ENCODE measurements at places on chromosomes 16 and 17.

DNA sequence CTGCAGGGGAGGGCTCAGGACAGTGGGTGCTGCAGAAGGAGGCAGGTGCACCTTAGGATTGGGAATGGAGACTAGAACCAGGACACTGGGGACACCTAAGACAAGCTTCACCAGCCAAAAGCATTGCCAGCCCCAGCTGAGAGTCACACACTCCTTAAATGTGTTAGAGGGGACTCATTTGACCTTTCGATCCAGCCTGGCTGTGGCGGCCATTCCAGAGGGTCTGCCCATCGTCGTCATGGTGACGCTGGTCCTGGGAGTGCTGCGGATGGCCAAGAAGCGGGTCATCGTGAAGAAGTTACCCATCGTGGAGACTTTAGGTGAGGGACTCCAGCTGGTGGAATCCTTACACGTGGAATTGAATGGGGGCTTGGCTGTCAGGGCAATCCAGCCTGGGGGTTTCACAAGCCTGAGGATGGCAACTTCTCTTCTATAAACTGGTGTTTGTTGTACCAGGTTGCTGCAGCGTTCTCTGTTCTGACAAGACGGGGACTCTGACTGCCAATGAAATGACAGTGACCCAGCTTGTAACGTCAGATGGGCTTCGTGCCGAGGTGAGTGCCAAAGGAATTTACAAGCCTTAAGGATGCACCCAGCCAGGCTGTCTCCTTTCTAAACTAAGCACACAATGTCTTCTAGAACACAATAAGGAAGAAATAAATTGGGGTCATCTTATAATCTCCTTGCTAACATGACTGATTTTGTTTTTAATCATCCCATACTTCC, 65.3 kb downstream of the MEAK7 start:
- no peak for DNase-seq

DNA sequence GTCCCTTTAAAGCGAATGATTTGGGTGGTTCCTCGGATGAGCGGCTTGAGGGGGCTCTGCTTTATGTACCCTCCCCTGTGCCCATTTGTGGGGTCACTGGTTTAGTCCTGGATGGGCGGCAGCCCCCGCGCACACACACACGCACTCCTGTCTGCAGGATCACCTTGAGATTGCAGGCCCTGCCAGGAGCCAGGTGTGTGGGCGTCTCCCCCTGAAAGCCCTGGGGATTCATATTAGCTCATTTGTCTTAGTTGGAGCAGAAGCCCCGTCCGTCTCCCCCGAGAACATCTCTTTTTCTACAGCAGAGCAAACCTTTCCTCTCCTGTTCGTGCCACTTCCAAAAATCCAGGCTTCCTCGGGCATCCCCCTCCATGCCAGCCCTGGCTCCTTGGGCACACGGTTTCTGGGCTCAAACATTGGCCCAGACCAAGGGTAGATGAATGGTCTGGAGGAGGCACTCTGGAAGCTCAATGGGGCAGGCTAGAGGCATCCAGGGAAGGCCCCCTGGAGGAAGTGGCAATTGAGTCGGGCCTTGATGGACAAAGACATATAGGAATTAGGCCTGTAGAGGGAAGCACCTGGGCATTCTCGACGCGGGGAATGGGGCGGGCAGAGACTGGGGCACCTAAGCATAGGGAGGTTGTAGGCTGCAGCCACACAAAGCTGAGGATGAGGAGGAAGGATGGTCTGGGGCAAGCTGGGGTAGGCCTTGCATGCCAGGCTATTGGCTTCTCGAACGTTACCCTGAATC, 218.5 kb upstream of the GSE1 start:
- DNase-seq: no peak

DNA sequence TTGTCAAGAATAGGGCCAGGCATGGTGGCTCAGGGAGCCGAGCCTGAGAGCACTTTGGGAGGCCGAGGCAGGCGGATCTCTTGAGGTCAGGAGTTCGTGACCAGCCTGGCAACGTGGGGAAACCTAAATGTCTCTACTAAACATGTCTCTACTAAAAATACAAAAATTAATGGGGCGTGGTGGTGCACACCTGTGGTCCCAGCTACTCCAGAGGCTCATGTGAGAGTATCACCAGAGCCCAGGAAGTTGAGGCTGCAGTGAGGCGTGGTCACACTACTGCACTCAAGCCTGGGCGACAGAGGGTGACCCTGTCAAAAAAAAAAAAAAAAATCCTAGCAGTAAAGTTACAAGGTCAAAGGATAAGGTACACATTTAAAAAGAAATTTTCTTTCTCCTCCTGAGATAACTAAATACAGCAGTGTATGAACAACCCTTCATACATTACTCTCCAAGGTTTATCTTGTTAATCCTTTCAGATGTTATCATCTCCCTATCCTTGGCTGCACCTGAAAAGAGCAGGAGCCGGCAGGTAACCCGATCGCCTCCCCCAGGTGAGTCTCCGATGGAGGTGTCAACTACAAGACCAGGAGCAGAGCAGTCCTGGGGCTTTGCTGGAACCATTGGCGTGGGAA, 122.3 kb downstream of the GOSR1 start:
- DNase-seq: no peak

- DNase-seq: no peak
These were observed 10.5 kb upstream of the NKD1 start for GRCh38 chr16:50537533-50538290.

GRCh38 chr16:48565752-48566151, 44.2 kb downstream of the N4BP1 start:
- DNase-seq: no peak

GRCh38 chr16:11950388-11950787, 8.5 kb upstream of the NPIPB2 start:
- DNase-seq: no peak

- peak; percentile 57 for DNase-seq
These were observed 2.6 kb downstream of the NOG start for GRCh38 chr17:56595831-56596690.

Measured in urothelium cell line (cell line).